Endothelial cell (in vitro differentiated cells): ENCODE measurements at places on chromosomes 5 and 9.

DNA sequence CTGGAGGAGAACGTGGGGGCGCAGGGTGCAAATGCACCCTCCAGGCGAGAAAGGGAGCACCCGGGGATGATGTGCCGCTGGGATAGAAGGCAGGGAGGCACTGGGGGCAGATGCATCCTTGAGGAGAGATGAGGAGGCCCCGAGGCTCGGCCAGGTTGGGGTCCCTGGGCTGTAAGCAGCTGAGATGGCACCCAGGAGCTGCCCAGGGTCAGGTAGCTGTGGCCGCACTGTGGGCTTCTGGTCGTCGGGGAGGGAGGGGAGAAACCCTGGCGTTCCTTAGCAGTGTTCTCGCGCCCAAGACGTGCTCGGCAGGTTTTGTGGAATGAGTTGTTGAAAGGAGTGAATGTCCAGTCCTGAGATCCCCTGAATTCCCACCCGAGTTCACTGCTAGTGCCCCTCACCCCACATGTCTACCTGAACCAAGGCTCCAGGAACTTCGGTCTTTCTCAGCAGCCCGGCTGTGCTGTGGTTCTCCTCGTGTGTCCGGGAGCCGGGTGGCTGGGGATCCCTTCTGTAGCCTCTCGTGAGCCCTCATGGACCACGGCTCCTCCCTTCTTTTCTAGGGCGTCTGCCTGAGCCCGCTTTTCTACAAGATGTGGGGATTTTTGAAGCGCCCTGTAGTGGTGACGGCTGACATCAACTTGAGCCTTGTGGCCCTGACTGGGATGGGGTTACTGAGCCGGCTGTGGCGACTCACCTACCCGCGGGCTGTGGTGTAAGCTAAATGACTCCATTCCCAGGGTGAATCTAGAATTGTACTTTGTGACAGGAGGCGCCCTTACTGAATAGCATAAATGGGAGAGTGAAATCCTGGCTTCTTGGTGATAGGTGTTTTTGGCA, 1.1 kb downstream of the POMT1 start:
- DNase-seq = no peak

DNA sequence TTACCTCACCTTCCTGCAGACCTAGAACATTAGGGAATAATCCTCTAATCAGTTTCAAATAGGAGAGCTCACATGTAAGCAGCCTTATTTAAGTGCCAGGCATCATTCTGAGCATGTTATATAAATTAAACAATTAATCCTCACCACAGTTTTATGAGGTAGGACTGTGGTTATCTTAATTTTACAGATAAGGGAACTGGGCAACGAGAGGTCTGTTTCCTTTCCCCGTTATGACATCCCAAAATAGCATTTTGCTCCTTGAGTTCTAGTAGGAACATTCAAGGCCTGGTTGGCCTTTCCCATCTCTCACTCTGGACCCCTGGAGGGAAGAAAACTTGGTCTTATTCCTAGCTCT, 19.1 kb upstream of the IFNB1 start:
- no peak for DNase-seq

DNA sequence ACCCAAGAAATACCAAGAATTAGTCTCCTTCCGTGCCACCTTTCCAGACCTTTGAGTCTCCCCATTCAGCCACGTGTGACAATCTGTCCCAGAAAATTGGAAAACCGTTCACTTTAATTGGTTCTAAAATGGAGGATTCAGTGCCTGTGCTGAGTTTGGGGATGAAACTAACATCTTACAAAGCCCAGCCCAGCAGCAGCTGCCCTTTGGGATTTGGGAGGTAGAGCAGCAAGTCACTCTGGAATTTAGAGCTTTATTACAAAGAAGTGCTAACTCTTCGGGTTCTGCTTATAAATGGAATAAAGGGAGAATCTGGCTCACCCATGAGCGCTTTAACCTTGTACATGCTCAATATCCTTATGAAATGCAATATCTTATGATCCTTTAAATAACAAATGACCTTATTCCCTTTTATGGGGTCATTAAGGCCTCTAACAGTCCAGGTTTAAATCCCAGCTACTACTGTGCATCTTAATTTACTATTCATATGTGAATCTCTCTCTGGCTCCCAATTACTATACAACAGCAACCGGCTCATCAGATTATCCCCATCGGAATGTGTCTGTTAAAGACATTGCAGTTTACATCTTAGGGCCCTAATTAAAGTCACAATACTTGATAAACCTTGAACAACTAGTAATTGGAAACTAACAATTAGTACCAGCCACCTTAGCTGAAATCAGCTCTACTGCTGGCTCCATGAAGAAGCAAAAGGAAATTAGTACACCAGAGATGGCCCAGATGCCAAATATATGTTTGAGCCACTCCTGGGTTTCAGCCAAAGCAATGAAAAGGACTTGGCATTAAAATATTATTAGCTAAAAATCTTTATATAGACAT, 271.8 kb upstream of the SMARCA2 start:
- DNase-seq = no peak

GRCh38 chr5:64691291-64691690, 988 bp downstream of the SHISAL2B start:
- DNase-seq = no peak
